Stimulated activated CD4-positive, alpha-beta T cell treated with anti-CD3 and anti-CD28 coated beads, Interleukin-1b, Interleukin-23, amount 100 ng/mL, for 1 hour (primary cell): ENCODE measurements at places on chromosomes 12 and 14.

DNA sequence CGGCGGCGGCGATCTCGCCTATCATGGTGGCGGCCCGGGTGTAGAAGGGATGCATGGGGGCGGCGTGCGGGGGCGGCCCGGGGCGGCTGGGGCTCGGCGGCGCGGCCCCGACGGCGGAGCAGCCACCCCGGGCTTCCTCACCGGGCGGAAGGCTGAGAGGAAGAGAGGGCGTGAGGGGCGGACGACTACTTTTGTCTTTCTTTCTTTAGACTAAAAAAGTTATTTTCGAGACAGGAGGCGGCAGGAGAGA is 240 bp downstream of the BTG1 start:
- DNase-seq = no peak

DNA sequence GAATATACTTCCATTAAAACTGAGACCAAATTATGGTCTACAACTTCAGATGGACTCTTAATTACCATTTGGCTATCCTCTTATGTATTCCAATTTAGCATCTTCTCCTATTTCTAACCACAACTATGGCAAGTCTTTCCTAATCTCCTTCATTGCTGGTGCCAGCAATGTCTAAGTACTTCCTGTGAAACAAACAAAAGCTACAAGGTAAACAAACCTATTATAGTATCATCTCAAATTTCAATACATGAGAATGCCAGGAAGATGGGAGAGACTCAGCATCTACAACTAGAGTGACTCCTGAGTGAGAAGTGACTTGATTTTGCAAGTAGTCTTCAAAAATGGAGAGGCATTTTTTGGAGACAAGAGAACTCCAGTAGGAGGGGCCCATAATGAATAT is 202.9 kb upstream of the ATXN7L3B start:
- no peak for DNase-seq

DNA sequence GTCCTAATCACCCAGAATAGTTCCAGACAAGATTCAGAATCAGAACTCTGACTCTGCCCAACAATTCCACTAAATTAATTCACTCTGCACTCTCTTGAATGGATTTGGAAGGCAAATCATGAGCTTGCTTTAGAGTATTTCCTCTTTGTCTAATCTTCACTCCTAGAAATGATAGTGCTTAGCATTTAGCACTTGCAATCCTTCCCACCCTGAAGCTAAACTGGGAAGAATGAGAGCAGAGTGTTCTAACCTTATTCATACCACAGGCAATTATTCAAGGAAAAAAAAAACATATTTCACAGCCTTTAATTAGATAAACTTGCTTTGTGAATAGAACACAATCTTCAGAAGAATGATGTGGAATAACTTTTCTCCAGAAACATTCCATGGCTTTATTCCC is 264.6 kb downstream of the PAWR start:
- DNase-seq = no peak

GRCh38 chr12:88816201-88816600 is 235.9 kb upstream of the KITLG start:
- no peak for DNase-seq

DNA sequence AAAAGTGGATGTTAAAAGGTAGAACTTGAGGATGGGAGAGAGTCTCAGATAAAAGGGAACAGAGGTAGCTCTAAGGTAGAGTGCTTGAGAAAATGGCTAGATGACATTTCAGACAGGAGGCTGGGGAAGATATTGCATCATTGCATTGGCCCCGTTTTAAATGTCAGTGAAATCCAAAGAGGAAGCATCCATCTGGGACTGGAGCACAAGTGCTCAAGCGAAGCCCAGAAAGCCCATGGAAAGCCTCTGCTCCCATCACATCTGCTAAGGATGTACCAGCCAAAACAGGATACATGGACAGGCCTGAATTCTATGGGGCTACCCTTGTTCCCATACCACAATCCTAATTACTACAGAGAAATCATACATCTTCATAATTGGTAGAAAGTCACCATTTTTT is 581.5 kb upstream of the TMEM132C start:
- DNase-seq = no peak

DNA sequence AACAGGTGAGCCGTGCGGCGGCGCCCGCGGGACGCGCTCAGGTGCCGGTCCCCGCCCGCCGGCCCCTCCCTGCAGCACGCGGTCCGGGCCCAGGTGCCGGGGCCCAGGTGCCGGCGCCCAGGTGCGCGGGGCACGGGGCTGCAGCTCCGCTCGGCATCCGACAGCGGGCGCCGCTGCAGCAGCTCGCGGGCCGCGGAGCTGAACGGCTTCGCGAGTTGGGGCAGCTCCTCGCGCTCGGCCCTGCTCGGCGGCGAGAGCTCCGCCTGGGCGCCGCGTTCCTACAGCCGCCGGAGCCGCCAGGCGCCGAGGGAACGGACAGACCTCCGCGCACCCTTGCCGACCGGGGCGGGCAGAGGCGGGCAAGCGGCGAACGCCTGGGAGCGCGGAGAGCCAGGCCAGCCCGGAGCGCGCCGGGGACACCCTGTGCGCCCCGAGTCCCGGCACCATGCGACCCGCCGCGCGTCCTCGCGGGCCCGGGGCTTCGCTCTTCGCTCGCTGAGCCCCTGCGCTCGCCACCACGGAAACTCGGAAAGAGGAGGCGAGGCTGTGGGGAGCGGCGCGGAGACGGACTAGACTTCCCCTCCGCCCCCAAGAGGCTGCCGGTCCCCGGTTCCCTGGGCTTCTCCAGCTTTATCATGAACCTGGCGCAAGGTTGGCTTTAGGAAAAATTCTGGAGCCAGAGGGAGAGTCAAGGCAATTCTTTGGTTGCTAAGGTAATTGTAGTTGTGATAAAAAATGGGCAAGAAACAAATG is at the start of gene RGS6:
TSS of gene RGS6 (plus strand) at position 201 of the 753 bp plus-strand sequence.
- DNase-seq = no peak

DNA sequence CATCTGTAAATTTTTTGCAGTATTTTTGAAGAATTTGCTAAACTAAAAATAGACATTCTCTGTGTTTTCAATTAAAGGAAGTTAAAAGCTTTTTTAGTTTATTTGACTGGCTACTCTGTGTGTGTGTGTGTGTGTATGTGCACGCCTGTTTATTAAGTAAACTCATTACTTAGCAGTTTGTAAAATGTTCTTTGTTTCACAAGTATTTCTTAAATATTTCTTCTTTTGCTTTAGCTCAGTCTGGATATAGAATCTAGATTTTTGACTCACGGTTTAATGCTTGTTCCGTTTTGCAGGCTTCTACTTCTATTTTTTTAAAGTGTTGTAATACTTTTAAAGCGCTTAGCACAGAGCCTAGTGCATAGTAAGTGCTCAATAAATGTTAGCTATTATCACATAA is 46.5 kb upstream of the KCNMB4 start:
- DNase-seq = no peak

GRCh38 chr12:111868676-111869588 is 26.9 kb downstream of the MAPKAPK5 start:
- no peak for DNase-seq

DNA sequence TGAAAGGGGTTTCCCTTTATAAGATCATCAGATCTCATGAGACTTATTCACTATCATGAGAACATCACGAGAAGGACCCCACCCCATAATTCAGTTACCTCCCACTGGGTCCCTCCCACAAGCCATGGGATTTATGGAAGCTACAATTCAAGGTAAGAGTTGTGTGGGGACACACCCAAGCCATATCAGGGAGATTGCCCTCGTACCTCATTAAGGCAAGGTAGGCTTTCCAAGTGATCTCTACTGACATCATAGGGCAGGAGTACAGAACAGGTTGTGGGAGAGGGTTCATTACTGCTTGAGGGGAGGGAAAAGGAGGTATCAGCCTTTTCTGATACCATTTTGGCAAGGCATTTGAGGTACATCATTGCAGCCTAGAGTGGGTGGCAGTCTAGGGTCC is 524.6 kb downstream of the PRKD1 start:
- no peak for DNase-seq

DNA sequence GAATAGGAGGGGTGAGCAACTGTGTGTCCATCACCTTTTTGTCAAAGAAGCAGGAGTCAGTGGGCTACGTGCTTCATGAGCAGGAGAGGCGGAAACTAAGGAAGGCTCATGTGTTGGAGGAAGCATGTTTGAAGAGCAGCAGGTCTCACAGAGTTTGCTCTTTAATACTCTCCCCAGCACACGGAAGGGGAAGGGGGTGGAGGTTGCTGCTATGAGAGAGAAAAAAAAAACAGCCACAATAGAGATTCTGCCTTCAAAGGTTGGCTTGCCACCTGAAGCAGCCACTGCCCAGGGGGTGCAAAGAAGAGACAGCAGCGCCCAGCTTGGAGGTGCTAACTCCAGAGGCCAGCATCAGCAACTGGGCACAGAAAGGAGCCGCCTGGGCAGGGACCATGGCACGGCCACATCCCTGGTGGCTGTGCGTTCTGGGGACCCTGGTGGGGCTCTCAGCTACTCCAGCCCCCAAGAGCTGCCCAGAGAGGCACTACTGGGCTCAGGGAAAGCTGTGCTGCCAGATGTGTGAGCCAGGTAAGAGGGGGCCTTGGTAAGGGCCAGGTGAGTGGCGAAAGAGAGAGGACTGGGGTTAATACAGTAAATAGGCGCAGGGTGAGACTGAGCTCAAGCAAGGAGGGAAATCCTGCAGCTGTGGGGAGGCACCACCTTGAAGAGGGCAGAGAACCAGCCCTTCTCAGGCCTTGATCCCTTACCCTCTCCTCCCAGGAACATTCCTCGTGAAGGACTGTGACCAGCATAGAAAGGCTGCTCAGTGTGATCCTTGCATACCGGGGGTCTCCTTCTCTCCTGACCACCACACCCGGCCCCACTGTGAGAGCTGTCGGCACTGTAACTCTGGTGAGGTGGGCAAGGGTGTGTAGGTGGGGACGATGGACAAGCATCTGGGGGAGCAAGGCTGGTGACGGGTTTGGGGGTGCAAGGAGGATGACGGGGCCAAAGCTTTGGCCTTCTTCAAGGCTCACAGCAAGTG is at the start of gene CD27:
TSS of gene CD27 (plus strand) at position 252 of the 985 bp plus-strand sequence. CDS start at position 393, 141 bp downstream.
- no peak for DNase-seq

DNA sequence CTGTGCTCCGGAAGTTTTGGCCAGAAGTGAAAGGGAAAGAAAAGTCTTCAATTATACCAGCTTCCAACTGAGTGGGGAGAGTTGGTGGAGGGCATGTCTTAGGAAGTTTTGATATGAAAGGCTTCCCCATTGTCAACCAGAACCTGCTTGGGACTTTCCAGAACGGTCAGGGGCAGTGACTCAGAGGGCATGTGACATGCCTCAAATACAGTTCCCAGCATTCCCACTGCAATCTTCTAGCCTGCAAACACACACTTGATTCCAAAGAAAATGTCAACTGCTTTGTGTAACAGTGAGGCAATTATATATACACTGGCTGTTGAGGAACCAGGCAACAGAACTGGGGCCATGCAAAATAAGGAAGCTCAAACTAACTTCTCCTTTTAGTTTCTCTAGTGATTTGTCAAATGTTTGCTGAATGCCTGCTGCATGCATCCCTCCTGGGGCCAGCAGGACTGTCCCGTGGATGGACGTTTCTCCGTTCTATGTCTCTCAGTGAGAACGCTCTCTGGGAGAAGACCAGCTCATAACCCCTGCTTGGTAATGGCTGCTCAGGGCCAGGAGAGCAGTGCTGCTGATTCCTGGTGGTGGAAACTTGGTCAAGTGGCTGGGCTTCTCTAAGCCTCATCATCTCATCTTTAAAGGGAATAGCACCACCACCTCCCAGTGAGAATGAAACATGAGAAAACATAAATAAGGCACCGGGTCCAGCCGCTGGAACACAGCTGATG is 18.3 kb downstream of the SLC25A47 start:
- no peak for DNase-seq

- DNase-seq = no peak
Observed at GRCh38 chr12:25415004-25415403, 138.1 kb downstream of the LMNTD1 start.

DNA sequence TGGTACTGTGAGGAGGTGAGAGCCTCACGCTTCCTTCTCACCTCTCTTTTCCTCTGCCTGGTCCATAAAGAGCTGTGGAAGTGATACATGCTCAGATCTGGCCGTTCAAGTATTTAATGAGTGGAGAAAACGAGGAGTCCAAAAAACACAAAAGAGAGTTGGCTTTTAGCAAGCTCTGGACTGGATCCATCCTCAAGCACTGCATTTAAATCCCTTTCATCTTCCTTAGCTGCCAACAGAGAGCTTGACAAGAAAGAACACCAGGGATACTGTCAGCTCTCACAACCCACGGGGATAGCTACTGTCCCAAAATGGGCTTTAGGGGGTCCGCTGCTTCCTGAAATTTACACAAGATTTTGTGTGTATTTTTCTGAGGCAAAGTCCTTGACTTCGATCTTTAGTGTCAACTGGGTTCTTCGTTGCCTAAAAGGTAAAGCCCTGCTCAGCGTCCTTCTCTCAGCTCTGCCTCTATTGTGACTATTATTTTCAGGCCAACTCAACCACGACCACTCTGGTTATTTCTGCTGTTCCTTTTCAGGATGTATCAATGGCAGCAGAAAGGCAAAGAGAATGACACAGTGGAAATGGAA is 120.9 kb downstream of the TMTC1 start:
- no peak for DNase-seq

DNA sequence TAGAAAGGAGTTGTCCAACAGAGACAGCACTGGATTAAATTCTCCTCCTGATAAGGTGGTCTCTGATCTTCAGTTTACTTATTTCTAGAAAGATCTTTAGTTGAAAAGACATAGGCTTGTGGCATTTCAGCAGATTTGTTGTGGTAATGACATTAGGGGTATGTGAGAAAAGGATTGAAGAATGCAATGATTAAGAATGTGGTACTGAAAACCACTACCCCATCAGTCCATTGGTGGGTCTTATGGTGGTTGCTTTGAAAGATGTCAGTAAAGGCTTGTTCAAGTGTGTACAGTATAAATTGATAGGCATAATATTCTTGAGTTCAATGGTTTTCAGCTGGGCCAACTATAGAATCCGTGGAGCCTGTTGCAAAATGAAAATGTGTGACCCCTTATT is 10.8 kb downstream of the PPFIBP1 start:
- DNase-seq = no peak

DNA sequence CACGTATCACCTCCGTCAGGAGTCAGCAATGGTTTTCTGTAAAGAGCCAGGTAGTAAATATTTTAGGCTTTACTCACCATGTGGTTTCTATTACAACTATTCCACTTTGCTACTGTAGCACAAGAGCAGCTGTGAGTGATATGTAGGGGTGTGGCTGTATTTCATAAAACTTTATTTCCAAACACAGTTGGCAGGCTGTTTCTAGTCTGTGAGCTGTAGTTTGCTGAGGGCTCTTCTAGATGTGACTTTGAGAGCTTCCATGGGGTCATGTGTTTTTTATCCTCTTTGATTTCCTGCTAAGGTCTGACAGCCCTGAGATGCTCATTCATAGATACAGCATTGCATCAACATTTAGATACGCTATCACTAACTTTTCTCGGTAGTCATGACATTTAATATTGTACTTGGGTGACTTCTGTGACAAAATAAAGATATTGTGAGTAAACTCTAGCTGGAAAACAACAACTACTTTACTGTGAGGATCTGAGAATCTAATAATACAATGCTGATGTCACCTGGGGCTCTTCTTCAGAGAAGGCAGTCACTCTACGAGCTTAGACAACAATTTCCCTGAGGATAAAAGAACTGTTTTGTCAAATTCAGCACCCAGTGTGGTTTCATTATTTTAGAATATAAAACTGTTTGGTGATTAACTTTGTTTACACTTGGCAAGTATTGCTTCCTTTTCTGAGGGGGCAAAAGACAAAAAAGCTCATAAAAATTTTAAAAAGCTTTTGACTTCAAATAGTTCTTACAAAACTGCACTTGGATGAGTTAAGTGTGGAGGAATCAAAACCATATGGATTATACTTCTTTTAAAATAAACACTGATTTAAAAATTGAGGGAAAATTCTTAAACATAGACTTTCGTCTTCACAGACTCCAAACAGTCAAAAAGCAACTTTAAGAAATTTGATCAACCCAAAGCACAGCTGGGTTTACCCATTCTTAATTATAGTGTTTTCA is 231.2 kb upstream of the DCN start:
- DNase-seq = no peak
